ENCODE measurements at places on chromosomes 3 and 15. TPM values are rescaled to one million over a fixed set of nuclear protein-coding genes. Genes with fewer than 3 reads are reported as not detected.

DNA sequence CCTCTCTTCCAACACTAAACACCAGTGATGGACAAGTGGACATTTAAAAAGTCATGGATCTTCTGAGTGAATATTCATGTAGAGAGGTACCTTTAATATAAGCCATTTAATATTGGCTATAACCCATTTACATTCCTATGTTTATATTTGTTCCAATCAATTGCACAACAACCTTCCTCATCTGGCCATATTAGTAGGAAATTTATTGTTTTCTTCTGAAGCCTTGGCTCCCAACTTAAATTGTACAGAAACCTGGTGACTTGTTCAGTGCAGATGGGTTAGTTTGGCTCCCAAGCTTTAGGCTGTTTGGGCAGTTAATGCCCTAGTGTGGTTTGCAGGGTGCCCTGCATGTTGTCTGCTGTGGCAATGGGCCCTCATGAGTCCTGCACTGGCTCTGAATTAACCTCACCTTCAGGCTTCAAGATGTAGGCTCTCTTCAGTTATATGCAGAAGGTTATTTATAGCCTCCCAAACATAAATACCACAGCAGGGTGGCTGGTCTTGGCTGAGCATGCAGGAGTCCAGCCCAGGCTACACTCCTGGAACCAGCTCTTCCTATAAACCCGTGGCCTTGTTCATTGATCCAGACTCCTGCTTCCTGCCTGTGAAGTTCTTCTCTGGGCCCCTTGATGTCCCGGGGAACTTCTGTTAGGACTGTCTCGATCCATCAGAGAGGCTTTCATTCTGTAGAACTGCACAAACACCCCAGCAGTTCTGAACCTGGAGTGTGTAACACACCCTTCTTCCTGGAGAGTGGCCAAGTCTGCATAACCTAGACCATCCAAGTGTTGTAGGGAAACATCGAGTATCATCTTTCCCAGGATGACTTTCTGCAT is 57.0 kb downstream of the DUT start:
- DNase-seq: no peak

GRCh38 chr3:130758624-130759369 is 12.2 kb upstream of the PIK3R4 start:
- no peak for DNase-seq

GRCh38 chr3:194962056-194962455 is 276.4 kb downstream of the FAM43A start:
- no peak for DNase-seq

DNA sequence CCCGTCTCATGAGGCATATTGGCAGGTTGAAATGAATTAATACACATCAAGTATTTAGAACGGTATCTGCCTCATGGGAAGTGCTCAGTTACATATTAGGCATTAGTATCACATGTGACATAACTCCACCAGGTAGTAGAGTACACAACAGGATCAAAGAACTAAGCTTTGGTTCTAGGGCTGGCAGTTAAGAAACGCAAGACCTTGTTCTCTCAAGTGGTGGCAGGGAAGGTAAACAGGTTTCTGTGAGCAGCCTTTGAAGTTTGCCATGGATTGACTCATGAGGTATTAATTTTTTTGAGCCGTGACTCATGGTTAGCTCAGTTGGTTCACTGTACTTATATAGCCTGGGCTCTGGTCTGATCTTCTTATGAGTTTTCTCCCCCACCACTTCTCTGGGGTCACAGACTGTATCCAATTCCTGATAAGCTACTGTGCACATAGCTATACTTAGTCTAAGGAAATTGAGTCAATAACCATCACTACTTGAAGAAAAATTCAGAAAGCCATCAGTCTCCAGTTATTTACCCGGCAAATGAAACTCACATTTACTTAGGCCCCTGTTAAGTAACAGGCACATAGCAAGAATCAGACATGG is 155.6 kb upstream of the STT3B start:
- DNase-seq: no peak

DNA sequence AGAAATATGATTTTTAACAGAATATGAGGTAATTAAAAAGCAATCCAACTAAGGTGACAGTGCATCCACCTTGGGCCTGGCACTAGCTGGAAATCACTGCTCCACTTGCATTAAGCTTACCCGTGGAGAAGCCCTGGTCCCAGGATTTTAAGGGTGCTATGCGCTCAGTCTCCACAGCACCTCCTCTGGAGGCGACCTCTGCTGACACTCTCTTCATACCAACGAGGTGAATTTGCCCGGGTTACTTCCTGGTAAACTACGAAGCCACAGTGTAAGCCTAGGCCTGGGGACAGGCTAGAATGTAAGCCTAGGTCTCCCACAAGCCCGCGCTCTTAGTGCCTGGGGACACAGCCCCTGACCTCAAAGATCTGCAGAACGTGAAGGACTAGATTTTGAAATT is 793 bp downstream of the APOD start:
- no peak for DNase-seq

GRCh38 chr3:107284612-107285011 is 92.6 kb upstream of the CCDC54 start:
- no peak for DNase-seq

DNA sequence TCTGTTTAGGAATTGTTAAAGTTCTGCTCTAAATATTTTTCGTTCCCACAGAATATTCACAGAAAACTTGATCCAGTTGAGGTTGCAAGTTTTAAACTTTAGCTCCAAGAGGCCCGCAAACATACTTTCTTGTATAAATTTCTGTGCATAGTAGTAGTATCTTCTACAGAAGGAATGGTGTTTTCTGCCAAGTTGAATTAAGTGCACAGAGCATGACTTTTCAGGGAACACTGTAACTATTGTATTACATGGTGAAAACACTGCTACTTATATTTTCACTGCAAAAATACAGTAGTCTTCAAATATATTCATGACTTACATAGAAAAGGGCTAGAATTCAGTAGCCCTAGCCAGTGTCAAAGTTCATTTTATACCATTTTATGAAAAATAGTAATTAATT is 67.0 kb downstream of the SUCNR1 start:
- DNase-seq: no peak

GRCh38 chr15:71743861-71744382 is 66.4 kb upstream of the NR2E3 start:
- DNase-seq: no peak

- DNase-seq: no peak
Measured at GRCh38 chr15:70672081-70672480, 91.3 kb downstream of the UACA start.

DNA sequence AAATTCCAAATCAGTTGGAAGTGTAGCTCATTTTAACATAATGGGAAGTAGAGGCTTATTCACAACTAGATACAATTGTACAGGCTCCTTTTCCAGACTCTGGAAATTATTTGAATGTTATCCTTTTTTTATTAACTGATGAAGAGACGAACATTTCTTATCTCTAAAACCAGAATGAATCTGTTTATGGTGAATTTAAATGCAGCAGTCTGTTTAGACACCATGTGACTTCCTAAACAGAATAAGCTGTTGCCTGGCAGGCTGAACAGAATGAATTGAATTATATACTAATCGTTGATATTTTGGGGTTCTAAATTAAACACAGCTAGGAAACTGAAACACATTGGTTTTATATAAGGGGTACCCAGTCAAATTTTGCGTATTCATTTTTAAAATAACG is 4.0 kb downstream of the SEC61A1 start:
- DNase-seq: no peak

DNA sequence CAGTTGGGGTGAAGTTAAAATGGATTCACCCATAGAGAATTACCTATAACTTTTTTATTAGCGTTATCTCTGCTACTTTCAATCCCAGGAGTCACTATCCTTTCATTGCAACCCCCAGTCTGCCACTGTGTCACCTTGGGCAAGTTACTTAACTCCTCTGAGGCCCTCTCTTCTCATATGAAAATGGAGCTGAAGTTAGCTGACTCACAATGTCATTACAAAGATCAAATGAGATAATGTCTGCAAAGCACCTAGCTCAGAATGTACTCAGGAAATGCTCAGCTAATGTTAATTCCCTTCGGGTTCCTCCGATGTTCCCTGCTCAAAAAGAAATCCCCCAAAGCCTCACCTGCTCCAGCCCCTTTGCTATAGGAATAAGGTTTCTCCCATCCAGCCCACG is 50.0 kb downstream of the TRIM42 start:
- no peak for DNase-seq

- no peak for DNase-seq
Measured at GRCh38 chr3:2099028-2099671, 484 bp downstream of the CNTN4 start.

- DNase-seq: no peak
Measured at GRCh38 chr15:69767191-69767590, 314.6 kb downstream of the RPLP1 start.

DNA sequence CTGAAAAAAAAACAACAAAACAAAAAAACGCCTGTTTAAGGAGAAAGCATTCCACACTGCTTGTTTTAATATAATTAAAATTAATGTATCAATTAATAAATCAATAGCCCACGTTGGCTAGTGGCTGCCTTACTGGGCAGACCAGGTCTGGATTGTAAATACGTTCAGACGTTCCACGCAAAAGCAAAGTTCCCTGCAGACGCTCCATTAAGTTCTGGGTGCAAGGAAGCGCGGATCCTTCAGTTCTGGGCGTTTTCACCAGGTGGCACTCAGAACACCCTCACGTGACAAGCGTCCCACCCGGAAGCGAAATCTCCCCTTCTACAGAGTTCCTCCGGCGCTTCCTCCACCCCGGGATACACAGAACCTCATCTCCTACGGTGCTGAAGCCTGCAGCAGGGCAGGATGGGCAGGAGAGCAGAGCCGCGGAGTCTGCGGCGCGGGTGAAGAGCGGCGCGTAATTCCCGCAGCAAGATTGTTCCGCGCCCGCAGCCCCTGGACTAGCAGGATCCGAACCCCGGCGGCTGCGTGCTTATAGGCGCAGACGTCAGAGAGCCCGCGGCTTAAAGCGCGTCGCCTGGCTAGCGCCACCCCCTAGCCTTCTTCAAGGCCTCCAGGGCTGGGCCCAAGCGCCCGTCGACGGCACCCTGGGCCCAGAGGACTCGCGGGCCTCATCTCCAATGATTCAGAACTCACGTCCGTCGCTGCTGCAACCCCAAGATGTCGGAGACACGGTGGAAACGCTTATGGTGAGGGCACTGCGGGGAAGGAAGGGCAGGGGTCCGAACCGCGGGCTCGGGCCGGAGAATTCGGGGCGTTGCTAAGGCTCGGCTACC is at the start of gene SLC25A38:
SLC25A38 (plus strand) TSS at position 326 of the 836 bp plus-strand sequence; CDS start at position 681, 355 bp downstream.
- no peak for DNase-seq

DNA sequence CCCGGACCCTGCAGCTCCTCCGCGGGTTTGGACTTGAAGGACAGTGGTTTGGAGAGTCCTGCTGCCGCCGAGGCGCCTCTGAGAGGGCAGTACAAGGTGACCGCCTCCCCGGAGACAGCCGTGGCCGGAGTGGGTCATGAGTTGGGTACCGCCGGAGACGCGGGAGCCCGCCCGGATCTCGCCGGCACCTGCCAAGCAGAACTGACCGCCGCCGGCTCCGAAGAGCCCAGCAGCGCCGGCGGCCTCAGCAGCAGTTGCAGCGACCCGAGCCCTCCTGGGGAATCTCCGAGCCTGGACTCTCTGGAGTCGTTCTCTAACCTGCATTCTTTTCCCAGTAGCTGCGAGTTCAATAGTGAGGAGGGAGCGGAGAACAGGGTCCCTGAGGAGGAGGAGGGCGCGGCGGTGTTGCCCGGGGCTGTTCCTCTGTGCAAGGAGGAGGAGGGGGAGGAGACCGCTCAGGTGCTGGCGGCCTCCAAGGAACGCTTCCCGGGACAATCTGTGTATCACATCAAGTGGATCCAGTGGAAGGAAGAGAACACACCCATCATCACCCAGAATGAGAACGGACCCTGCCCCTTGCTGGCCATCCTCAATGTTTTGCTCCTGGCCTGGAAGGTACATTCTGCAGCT is 634 bp downstream of the MINDY2 start:
- DNase-seq: no peak

- no peak for DNase-seq
Measured at GRCh38 chr3:100401674-100402041, 319 bp downstream of the LNP1 start.

- DNase-seq: no peak
Measured at GRCh38 chr3:28907616-28908015, 373.3 kb upstream of the RBMS3 start.

Gene CHST13
- total RNA-seq: not detected

Gene ACAA1
- total RNA-seq: 40.3 TPM

Gene DPPA2
- total RNA-seq: not detected

Gene SV2B
- 28.6 TPM for total RNA-seq

Data from glomerular endothelial cell (primary cell).